ENCODE measurements at places on chromosomes 5 and 9. TPM values are rescaled to one million over a fixed set of nuclear protein-coding genes. Genes with fewer than 3 reads are reported as not detected.

The SNAPC4 gene
- 11.3 TPM for polyA plus RNA-seq

DNA sequence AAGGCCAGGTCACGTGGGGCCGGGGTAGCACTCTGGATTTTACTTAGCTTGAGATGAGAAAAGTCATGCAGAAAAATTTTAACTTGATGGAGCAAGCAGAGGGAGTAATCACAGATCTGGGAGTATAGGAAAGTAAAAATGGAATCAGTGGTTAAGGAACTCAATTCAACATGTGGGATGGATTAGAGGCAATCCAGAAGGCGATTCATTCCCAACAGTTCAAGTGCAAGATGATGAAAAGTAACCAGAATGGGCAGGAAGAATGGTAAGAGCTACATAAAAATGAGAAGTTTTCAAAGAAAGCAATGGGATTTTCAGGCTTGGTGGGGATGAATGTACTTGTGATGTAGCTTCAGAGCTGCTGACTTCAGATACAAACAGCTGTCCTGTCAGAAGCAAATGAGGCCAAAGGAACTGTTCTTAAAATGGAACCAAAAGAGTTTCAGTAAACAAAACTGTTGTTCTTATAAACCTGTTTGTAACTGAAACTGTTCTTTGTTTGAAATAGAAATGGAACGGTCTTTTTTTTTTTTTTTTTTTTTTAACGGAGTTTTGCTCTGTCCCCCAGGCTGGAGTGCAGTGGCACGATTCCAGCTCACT lies 5.6 kb upstream of the SEC24A start:
- no peak for DNase-seq

DNA sequence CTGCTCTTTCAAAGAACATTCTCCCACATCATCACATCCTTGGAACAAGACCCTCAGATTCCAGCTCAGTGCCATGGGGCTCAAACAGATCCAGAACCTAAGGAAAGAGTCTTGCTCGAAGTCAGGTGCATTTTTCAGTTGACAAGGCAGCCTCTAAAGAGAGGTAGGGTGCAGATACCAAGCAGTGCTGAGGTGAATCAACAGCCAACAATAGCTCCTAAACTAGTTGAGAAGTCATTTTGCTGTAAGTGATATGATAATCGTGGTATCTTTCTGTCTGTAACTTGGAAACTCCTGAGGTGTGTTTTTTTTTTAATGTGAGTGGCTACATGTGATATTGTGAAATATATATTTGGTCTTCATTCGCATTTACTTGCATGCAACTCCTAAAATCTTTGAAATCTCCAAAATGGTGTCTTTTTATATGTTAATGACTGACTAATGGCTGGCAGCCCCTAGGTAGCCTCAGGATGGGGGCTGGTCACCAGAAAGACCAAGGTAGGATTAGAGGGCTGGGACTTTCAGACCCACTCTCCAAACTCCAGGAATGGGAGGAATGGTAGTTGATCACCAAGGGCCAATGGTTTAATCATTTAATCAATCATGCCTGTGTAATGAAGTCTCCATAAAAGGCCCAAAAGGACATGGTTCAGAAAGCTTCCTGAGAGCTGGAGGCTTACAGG lies 96.6 kb downstream of the SERINC5 start:
- no peak for DNase-seq

- DNase-seq = no peak
These were observed 113.7 kb downstream of the HTR4 start for GRCh38 chr5:148540647-148541046.

GRCh38 chr5:95035891-95036685 lies 248.8 kb downstream of the MCTP1 start:
- no peak for DNase-seq
